ENCODE measurements at places on chromosomes 12 and 14.

GRCh38 chr12:115351514-115352077 lies 667.6 kb upstream of the TBX3 start:
- no peak for DNase-seq

GRCh38 chr12:92921877-92922276 lies 7.2 kb downstream of the EEA1 start:
- no peak for DNase-seq

GRCh38 chr12:45216983-45217485 lies 1.1 kb downstream of the ANO6 start:
- no peak for DNase-seq

DNA sequence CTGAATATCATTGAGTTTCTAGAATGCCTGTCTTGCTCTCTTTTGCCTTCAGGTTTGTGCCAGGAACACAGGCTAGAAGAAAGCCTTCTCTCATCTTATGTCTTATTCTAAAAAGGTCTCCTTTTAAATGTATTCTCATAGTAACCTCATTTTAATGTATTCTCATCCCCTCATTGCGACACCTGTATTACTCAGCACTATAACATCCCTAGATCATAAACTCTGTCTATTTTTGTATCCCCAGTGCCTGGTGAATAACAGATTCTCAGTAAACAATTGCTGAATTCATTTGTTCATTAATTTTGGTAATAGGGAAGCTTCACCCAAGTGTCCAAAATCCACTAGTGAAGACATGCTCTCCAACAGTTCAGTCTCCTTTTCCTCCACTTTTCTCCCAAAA lies 8.8 kb upstream of the LRRK2 start:
- DNase-seq, result no peak

DNA sequence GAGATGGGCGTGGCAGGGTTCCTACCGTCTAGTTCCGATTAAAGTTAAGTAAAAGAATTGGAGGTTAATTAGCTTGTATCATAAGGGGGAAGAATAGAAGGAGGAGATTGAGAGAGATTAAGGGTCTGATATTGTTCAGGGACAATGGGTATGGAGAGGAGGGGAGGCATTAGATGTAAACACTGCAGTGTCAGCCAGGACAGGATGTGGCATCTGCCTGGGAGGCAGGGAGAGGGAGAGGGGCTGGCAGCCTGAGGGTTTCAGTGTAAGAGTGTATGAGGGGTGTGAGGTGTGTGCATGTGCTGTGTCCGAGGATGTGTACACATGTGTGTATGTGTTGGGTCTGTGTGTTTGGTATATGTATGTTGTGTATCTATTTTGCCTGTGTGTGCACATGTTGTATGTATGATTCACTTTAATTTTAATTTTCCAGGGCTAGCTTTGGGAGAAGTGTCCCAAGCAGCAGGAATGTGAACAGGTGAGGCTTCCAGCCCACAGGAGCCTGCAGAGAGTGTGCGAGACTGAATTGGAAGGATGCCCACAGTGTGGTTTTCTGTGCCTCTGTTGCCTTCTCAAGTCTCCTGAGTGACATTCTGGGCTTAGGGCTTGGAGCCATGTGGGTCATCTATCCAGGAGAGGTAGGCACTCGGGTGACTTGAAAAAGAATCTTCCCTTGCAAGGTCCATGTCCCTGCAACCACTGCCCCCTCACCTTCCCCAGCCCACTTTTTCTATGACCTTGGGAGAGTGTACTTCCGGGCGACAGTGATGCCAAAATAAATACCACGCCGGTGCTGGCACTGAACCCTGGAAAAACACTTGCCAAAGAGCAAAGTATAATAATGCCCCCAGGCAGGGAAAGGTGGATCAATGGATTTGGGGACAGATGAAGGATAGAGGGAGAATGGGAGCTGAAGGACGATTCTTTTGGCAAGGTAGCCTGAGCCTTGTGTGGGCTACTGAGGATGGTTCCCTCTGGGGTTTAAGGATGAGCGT lies 36.8 kb upstream of the DCD start:
- DNase-seq, result no peak

DNA sequence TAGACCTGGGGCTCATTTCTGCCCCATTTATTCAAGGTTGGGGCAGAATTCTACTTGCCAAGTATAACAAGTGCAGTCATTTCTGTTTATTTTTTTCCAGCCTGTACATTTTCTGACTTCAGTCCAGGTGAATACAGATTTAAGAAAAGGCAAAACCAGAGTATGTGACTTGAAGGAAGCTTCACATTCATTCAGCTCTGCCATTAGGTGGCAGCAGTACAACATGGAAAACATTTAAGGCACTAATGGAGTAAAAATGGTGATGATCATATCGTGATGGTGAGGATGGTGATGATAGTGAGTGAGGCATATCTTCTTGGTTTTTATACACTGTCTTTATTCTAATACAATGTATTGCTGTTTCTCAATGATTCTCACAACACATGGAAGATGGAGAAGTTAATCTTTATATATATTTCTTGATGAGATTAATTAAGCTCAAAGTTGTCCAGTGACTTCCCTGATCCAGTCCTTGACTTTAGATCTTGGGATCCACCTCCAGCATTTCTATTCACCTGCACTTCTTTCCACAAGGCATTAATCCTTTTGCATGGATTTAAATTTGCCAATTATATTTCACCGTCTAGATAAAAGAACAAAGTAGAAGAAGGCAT lies 176.7 kb upstream of the SEL1L start:
- DNase-seq, result no peak

GRCh38 chr12:100216337-100216736 lies 15.7 kb downstream of the ACTR6 start:
- DNase-seq, result no peak

DNA sequence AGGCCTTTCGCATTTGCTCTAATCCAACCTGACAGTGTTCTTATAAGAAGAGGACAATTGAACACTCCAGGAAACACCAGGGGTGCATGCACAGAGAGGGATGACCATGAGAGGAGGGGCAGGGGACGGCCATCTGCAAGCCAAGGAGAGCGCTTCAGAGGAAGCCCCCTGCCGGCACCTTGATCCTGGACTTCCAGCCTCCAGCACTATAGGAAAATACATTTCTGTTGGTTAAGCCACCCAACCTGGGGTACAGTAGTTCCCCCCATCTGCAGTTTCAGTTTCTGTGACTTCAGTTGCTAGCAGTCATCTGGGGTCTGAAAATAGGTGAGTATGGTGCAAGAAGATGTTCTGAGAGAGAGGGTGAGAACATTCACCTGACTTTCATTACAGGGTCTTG lies 64.7 kb downstream of the CLMN start:
- DNase-seq, result no peak

- no peak for DNase-seq
Observed at GRCh38 chr12:8734873-8735381, 37.1 kb downstream of the RIMKLB start.

- no peak for DNase-seq
Observed at GRCh38 chr14:94451091-94451771, 1.4 kb downstream of the SERPINA11 start.

DNA sequence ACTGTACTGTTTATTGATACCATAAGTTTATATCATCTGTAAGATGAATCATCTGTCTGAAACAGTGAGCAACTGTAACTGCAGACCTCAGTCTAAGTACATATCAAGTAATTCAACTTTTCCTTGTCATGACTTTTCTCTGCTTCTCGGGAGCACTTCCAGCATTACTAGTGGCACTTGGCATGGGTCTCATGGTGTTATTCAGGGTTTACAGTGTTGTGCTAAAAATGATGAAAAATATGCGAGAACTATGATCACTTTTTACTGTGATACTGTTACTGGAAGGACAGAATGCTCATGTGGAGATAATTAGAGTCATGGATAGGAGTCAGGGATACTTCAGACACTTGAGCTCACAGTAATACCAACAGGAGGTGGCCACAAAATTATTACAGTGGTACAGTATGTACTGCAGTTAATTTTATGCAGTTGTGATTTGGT lies 8.3 kb downstream of the KTN1 start:
- DNase-seq, result no peak

DNA sequence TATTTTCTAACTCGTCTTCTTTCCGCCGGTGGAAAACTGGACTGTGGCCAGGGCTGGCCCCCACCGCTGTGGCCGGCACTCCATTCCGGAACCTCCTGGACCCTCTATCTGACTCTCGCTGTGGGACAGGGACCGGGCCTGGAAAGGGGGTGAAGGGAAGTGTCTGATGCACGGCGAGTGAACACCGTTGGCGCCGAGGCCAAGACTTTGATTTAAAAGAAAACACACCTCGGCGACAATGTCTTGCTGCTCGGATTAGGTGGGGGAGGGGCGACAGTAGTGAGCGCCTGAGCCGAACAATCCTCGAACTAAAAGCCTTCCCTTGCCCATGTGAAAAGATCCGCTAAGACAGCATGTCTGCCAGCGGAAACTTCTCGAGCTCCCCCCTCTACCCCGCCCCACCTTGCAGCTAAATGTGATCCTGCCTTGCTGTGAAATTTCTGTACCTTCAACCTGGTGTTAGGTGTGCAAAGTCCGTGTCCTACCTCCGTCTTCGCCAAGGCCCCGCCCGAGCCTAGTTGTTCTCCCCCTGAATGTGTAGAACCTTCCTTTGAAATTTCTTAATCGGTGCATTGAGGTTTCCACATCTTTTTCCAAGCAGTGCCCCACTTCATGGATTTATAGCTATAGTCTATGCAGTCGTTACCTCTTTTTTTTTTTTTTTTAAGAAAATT lies 862 bp upstream of the HOTAIR start:
- no peak for DNase-seq

GRCh38 chr12:101327546-101327945 lies 47.6 kb downstream of the UTP20 start:
- DNase-seq, result no peak

DNA sequence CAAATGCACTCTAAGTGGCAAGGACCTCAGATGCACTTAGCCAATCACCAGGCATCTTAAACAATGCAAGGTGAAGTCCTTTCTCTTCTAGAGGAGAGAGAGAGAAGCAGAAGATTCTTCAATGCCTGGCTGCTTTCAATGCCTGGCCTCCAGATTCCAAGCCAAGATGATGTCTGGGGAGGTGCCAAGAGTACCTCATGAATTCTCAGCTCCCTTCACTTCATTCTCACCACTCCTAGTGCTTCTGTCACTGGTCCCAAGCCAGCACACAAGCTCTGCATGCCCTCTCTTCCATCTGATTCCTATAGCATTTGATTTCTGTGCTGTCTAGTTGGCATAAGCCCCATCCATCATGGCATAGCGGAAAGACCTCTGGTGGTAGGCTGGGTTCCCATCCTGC lies 225.0 kb downstream of the KSR2 start:
- DNase-seq, result no peak

- no peak for DNase-seq
Observed at GRCh38 chr12:99916555-99916954, 68.2 kb downstream of the ANKS1B start.

DNA sequence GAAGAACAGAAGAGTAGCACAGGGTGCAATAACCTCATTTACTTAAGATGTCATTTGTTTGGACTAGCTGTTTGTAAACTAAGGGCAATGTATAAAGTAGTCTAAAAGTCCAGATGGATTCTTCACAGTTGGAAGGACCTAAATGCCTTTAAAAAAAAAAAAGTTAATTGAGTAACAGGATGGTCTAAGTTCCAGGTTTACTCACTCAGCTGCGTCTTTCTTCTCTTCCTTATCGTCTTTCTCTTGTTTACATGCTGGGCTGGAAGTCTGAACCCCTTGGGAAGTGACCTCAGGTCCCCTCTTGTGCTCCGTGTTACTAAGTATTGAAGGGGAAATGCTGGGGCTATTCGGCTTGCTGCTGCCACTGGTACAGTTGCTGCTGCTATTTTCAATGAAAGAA lies 82.5 kb downstream of the SH2B3 start:
- no peak for DNase-seq

GRCh38 chr14:32102152-32102787 lies 25.2 kb downstream of the ARHGAP5 start:
- DNase-seq, result no peak

DNA sequence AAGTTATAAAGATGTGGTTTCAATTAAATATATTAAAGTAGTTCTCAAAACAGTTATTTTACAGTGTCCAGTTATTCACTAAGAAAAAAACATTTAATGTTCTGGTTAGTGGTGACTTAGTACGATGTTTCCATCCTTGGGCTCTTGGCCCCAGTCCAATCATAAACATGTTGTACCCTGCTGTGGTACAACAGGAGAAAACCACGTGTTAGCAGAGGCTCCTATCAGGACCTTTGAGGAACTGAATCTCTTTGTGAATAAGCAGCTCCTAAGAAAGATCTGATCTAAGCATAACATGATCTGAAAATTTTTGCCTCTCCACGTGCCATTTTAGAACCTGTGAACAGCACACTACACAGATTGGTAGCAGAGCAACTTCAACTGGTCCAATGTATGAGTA lies 234.0 kb downstream of the SYT1 start:
- no peak for DNase-seq

Data from stimulated activated CD8-positive, alpha-beta memory T cell treated with anti-CD3 and anti-CD28 coated beads, Interleukin-4, amount 100 ng/mL, for 1 hour (primary cell).